Inflammatory macrophage treated with lipopolysaccharide for 1 hour (primary cell): ENCODE measurements at places on chromosomes 1 and 21.

GRCh38 chr1:32208891-32209328 lies at the start of gene DCDC2B:
DCDC2B (plus strand) TSS chr1:32209089; CDS start chr1:32209094, 5 bp downstream.
- DNase-seq = no peak

DNA sequence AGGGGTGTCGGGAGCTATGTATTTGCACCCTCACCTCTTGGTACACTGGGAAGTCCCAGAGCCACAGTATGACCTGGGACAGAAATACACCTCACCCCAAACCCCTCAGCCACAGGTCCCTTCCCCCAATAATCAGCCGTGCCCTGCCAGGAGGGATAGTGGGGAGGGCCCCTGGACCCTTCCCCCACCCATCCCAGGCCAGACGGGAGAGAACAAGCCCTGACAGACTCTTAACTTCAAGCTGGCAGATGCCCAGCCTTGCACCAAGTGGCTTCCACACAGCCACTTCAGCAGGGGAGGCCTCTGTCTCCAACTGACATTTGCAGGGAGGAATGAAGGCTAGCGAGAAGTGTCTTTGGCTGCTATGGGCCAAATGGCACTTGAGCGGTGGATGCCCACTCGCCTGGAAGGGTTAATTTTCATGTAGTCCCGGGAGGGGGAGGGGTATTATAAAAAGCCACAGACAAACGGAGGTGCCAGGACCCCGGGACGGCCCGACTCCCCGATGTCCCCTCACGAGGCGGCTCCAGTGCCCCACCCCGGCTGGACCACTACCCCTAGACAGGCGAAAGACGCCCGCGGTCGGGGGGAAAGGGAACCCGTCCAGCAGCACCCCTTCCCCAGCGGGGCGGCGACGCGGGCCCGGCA lies 495 bp downstream of the SYNC start:
- DNase-seq = no peak

DNA sequence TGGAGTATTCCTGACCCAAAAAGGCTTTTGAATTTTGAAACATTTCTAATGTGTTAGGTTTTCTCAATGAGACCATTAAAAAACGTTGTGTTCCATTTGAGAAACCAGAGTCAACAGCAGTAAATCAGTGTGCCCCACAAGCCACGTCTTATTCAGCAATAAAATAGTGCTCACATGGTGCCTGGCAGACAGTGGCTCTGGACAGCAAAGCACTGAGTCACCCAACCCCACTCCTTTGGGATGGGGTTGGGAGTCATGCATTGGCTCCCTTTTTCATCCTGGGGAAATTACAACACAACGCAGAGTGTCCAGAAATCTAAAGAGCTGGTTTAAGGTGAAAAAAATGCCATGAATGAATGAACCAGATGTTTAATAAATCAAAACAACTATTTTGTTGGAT lies 46.5 kb downstream of the KCNJ15 start:
- no peak for DNase-seq

DNA sequence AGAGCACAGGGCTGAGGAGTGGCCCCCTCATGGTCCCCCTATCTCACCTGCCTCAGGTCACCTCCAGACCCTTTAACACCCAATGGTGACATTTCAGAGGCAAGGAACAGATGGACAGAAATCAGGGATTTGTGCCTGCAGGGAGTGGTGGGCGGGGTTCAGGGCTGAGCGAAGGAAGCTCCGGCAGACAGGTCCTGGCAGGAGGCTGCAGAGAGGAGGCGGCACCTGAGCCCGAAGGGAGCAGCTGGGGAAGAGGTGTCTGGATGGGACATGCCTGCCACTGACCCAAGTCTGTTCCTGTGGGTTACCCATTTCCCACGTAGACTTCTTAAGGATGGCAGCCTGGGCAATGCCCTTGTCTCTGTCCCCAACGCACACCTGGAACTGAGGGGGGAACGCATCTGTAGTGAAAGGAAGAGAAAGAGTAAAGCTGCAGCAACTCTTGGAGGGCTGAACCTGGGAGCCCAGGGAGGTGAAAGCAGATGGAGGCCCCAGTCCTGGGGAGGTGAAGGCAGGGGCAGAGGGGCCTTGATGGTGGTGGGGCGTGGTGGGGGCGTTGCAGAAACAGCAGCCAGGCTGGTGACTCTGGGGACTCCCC lies 61.6 kb upstream of the ADARB1 start:
- no peak for DNase-seq

GRCh38 chr1:175904808-175905207 lies 161.4 kb upstream of the TNR start:
- DNase-seq = no peak

DNA sequence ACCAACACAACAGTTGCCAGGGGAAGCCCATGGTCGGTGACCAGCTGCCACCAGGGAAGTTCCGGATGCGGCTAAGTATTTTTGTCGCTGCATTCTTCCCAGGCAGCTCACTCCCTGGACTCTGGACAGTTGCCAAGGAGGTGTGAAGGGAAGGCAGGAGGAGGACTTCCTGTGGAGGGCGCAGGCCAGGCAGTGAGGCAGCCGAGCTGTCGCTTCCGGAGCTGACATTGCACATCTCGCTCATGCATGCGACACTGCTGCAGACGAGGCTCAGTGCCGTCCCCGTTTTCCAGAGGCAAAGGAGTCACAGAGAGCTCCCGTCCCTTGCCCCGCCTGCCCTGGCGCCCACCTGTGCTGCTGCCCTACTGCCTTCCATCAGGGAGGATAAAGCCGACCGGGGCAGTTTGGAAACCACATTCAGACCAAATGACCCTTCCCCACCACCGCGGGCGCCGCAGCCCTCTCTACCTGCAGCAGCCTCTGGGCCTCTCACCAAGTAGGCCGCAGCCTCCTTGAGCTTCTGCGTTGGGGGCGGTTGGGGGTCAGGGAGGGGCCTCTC lies 81.4 kb downstream of the NENF start:
- DNase-seq = no peak

GRCh38 chr1:224149709-224150108 lies 33.3 kb upstream of the DEGS1 start:
- DNase-seq = no peak

GRCh38 chr1:32693455-32694174 lies 9.0 kb downstream of the SYNC start:
- DNase-seq = no peak

GRCh38 chr1:24564695-24565094 lies 8.8 kb downstream of the NCMAP start:
- DNase-seq = no peak

DNA sequence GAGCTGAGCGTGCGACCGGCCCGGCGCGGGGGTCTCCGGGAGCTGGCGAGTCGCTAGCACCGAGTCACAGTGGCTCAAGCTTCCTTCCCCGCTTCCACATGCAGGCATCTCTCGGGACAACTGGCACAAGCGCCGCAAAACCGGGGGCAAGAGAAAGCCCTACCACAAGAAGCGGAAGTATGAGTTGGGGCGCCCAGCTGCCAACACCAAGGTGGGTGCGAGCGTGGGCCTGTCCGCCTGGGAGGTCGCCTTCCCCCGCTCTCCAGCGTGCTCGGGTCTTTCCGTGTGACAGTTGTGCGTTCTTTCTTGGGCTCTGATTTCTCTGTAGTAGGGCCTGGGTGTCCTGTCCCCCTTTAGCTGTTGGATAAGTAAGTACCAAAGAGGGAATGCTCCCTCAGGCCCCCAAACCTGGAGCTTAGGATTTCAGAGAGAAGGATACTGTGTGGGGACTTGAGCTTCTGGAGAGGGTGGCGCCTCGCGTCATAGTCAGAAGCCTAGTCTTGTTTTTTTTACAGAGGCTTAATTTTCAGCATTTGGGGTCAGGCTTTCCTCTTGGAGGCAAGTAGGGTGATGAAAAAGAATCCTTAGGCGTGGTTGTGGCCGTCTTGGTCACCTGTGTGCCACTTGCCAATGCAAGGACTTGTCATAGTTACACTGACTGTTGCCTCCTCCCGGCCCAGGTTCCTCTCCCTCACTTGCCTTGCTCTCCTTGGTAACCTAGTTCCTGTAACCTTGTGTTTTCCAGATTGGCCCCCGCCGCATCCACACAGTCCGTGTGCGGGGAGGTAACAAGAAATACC lies 790 bp downstream of the RPS8 start:
- DNase-seq = peak; percentile 28

GRCh38 chr1:18484721-18485120 lies 4.0 kb downstream of the KLHDC7A start:
- no peak for DNase-seq

- no peak for DNase-seq
Measured at GRCh38 chr1:228161866-228162265, 3.7 kb upstream of the IBA57 start.

DNA sequence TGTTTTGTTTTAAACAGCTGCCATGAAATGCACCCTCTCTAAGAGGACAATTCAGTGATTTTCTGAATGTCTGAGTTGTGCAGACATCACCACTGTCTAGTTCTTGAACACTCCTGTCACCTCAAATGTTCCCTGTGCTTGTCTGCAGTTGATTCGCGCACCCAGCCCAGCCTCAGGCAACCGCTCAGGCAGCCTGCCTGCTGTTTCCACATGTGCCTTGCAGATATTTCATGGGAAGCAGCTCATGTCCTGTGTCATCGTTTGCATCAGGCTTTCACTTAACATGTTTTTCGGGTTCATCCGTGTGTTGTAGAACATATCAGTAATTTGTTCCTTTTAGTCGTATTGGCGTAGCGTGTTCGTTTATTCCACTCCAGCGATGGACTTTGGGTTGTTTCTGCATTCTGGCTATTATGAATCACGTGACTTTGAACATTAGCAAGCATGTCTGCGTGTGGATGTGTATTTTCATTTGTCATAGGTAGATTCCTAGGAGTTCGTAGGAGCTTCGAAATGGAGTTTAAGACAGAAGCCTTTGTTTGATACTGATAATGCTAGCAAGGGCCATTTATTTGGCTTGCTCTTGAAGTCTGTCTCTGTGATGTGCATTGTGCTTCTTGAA lies 12.1 kb downstream of the ADARB1 start:
- DNase-seq = no peak

DNA sequence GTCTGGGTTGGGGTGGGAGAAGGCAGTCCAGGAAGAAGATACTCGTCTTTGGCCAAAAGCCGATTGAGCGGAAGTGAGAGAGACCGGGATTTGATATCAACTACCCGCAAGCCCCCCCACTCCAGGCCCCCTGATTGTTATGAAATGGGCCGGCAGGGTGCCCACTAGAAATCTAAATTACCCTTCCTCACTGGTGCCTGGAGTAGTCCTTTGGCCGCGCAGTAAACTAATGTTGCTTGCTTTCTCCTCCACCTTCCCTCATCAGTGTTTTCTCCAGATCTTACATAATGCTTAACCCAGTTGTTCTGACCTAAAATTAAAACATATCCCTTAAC lies 119.2 kb upstream of the BARHL2 start:
- DNase-seq = no peak

DNA sequence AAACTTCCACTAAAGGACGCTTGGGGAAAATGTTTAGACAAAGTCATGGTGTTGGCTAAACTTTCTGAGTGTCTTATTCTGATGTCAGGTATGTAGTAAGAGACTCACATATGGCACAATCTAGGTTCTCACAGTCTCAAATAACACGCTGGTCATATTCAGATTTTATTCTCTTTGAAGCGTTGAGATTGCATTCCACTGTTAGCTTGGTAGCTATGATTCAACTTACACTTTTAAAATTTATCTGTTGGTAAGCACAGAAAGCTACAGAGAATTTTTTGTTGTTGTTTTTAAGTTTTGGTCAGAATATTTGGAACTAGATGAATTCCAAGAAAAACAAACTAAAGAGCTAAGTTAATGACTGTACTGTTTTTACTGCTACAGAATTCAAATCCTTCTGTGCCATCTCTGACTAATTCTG lies 126.7 kb downstream of the PRRX1 start:
- no peak for DNase-seq

DNA sequence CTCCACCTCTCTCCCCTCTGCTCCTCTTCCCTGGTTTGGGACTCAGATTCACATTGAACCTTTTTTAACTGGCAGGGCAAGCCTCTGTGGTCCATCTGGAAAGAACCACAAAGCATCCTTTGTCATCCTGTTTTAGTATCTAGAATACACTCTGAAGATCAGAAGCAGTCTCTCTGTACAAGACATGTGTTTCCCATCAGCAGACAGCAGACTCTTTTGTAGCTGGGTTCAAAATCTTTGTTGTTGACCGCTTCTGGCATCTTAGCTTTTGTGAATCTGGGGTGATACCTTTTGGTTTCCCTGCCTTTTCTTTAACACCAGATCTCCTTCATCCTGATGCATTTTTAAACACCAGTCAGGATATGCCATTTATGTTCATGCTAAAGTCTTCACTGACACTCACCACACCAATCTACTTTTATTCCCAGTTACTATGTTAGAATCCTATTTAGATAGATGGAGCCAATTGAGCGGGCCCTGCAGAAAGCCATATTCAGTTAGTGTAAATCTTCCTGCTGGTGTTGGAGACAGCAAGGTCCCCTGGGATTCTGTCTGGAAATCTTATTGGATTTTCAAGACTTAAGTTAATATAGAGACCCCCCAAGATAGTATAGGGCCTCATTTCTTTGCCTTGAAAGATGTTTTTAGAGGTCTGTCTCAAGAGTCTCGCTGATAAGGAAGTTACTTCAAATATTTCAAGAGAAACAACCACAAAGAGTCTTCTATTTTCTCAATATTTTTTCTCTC lies 51.1 kb downstream of the ST6GALNAC3 start:
- no peak for DNase-seq

DNA sequence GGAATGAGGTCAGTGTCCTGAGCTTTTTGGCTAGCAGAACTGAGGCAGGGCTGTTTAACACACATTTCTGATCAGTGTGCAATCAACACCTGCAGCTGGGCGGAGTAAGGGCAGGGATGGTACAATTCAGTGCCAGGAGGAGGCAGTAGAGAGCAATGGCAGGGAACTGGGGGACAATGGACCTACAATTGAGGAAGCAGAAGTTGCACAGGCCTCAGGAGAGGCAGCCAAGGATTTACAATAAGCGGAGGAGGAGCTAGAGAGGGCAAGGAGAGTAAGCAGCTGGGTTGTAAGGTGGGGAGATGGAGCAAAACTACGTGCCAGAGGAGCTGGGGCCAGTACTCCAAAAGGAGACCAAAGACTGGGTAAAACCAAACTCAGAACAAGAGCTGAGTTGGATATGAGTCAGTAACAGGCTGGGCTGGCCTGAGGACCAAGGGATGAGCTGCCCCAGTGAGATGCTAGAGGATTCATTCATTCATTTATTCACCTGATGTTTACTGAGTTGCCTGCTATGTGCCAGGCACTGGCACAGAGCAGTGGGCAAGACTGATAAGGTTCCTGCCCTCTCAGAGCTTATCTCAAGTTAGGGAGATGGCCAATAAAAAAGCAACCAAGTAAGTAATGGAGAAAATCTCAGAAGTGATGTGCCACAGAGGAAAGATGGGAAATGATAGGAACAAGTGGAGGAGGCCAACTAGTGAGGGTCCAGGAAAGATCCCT lies 10.4 kb upstream of the GALE start:
- DNase-seq = peak; percentile 94

DNA sequence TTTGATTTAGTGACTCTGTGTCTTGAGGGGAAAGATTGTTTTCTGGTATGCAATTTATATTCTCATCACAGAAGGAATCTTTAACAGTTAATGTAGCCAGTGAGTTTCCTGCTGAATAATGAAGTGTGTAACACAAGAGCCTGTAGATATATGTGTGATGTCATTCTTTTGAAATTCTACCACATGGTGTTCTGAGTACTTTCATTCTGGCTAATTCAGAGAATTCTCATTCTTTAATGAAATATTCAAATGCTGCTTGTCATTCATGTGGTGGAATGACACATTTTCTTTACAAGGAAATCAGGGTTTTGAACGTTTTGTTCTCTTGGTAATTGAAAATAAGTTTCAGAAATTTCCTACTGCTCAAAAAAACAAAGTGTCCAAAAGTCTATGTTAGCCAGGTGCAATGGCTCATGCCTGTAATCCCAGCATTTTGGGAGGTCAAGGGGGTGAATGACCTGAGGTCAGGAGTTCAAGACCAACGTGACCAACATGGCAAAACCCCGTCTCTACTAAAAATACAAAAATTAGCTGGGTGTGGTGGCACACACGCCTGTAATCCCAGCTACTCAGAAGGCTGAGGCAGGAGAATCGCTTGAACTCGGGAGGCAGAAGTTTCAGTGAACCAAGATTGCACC lies 79.6 kb downstream of the MAP3K21 start:
- peak; percentile 0 for DNase-seq
